Caco-2 (cell line): ENCODE measurements at places on chromosomes 1 and 21.
A peak's percentile ranks its signal among the peaks of the same experiment; 100 is the strongest.

- H3K4me3 ChIP-seq: no peak overlapping the region
- no peaks in the 10 kb centered on the region for H3K36me3 ChIP-seq
- no peak for DNase-seq
- H3K4me1 ChIP-seq: no peaks in the 10 kb centered on the region
Observed at GRCh38 chr1:159775716-159776115, 5.0 kb upstream of the DUSP23 start.

DNA sequence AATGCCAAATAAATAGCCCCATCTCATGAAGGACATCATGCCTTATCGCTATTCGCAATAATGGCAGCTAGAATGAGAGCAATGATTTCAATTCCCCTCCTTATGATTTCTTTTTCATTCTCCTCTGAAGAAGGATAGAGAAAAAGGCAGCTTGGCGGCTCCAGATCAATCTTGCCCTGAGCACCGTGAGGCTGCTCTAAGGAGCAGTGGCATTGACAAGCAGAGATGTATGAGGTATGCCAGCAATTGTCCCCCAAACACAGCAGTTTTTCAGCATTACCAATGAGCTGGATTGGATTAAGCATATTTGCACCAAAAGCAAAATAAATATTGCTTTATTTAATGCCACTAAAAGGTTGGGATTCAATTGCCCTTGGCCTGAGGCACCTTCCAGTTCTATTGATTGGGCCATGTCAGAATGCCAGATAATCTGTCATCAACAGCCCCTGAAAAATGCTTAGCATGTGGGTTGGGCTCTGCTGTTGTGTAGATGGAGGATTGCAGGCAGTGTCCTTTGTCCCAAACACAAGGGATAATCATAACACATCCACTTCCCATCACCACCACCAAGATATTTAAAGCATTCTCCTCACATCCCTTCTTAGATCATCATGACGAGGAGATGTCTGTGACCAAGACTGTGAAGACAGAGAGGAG, 135.7 kb downstream of the BEND5 start:
- DNase-seq: no peak
- H3K27me3 ChIP-seq: no peaks in the 10 kb centered on the region
- no peaks in the 10 kb centered on the region for H3K4me1 ChIP-seq
- H3K4me3 ChIP-seq: no peak overlapping the region
- H3K27ac ChIP-seq: no peak overlapping the region

- no peak overlapping the region for H3K27ac ChIP-seq
- no peaks in the 10 kb centered on the region for H3K4me1 ChIP-seq
- no peaks in the 10 kb centered on the region for H3K27me3 ChIP-seq
- no peaks in the 10 kb centered on the region for H3K36me3 ChIP-seq
- no peak for DNase-seq
Observed at GRCh38 chr21:34965200-34966174, 83.6 kb downstream of the RUNX1 start.

DNA sequence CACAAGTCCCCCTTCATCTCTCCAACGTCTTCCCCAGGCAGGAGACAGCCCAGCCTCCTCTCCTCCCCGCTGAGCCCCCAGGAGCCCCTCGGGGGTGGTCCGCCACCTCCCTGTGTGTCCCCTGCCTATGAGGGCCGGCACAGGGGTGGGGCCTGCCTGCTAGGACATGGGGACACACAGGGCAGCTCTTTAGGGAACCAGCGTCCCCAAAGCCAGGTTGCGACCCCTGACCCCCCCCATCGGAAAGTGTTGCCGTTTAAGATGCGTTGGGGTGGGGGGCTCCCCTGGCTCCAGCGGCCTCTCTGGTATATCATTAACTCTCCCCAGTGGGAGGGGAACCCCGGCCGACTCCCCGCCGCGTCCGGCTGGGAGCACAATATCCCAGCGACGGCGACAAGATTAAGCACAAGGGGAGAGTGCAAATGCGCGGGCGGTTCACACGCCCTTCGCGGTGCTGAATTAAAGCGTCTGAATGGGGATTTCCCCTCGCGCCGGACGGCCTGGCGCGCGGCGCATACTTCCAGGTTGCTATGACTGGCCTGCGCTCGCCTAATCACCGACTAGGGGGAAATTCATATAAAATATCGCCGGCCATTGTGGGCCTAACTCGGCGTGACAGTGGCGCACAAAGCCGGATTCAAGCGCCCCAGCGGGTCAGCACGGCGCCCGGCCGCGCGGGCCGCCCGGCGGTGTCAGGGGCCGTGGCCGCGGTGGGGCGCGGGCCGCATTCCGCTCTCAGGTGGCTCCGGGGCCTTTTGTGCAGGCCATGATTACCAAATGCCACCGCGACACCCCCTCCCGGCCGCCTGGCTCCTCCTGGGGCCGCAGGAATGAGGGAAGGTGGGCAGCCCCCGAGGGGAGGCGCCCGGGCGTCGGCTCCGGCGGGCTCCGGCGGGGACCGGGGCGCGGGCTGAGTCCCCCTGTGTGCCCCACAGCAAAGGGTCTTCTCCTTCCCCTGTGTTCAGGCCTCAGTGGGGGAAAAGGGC, 30.9 kb downstream of the WNT3A start:
- H3K36me3 ChIP-seq: no peaks in the 10 kb centered on the region
- peak overlapping the region; percentile 3 for H3K4me3 ChIP-seq
- H3K4me1 ChIP-seq: peaks cover 5% of the 10 kb centered on the region; the same call in 1 of the 2 replicates
- H3K27me3 ChIP-seq: no peaks in the 10 kb centered on the region; the same call in 1 of the 2 replicates
- H3K27ac ChIP-seq: no peak overlapping the region

GRCh38 chr1:78536427-78536826, 45.7 kb downstream of the PTGFR start:
- H3K36me3 ChIP-seq: no peaks in the 10 kb centered on the region
- DNase-seq: no peak
- no peak overlapping the region for H3K4me3 ChIP-seq
- H3K4me1 ChIP-seq: no peaks in the 10 kb centered on the region
- no peaks in the 10 kb centered on the region for H3K27me3 ChIP-seq

- no peak overlapping the region for H3K27ac ChIP-seq
- H3K27me3 ChIP-seq: no peaks in the 10 kb centered on the region; the same call in 1 of the 2 replicates
Observed at GRCh38 chr1:234188454-234188792, 184.8 kb upstream of the COA6 start.
